B cell (primary cell): ENCODE measurements at places on chromosomes 12 and 14. TPM values are rescaled to one million over a fixed set of nuclear protein-coding genes. Genes with fewer than 3 reads are reported as not detected.
A peak's percentile ranks its signal among the peaks of the same experiment; 100 is the strongest.

GRCh38 chr12:114275086-114275485, 130.9 kb downstream of the TBX5 start:
- no peak overlapping the region for H3K4me3 ChIP-seq
- peaks cover 4% of the 10 kb centered on the region for H3K27me3 ChIP-seq

DNA sequence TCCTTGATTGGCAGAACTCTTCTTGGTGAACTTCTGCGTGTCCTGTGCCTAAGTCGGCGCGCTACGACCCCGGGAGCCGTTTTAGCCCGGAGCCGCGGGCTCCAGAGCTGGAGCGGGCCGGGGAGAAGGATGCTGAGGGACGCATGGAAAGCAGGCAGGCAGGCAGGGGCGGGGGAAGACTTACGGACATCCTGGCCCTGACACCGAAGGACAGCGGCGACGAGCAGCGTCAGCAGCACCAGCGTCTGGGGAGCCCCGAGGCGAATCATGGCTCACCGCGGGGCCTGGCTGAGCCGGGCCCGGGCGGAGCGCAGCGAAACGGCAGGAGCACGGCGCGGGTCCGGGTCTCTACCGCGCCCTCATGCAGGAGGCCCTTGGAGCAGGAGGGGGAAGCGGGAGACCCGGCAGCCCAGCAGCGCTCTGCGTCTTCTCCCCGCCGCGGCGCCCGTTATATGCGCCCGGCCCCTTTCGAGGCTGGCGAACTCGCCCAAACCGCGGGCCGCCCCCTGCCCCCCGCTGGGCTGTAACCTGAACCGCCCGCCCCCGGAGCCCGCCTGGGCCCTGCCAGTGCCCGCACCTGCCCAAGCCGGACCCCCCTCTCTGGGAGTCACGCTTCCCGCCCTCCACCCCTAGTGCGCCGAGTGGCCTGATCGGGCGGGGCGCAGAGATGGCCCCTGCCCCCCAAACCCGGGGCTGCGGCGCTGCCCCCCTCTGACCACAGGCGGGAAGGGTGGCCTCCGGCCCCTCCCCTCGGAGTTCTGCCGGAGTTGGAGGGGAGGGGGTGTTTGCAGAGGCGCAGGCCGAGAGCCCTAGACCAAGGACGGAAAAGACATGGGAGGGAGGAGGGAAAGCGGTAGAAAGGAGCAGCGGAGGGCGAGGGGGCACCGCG, at the start of gene COL2A1:
Gene COL2A1 (minus strand): TSS at position 424 of the 889 bp plus-strand sequence. CDS start 155 bp downstream, at position 269.
- no peak within 1 kb of the TSS for H3K27ac ChIP-seq
- no peaks in the 10 kb centered on the region for H3K36me3 ChIP-seq
- DNase-seq = peak; percentile 56
- peaks cover 53% of the 10 kb centered on the region for H3K4me1 ChIP-seq

DNA sequence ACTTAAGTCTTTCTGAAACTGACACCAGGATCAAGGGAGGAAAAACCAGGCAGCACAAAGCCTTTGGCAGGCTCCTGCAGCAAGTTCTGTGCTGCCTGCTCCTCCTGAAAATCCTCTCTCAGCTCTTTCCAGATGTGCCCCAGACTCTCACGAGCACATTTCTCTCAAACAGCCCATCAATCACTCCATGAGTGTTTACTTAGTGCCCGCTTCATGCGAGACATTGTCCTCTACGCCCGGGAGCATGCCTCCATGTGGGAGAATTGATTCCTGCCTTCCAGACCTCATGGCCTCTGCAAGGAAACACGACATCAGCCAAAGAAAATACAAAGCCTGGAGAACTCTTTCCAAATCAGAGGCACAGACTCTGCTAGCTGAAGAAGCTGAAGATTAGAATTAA, 46.5 kb upstream of the TSPAN11 start:
- no peak for DNase-seq
- no peaks in the 10 kb centered on the region for H3K27me3 ChIP-seq
- no peak overlapping the region for H3K27ac ChIP-seq
- no peaks in the 10 kb centered on the region for H3K36me3 ChIP-seq

DNA sequence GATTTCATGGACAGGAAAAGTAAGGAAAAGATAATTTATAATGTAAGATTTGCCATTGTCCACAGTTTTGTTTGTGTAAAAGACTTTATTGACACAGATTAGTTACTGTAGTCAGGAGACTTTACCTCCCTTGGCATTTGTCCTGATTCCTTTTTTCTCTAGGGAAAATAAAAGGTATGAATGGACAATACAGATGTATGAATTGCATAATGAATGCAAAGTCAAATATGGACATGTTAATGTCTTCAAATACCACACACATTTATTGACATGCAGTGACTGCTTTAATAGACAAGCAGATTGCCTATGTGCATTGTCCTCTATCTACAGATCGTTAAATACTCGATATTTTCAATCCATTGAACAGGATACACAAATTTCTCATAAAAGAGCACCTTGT, 999.7 kb upstream of the SEL1L start:
- no peaks in the 10 kb centered on the region for H3K27me3 ChIP-seq
- DNase-seq = no peak
- no peaks in the 10 kb centered on the region for H3K4me1 ChIP-seq
- H3K4me3 ChIP-seq = no peak overlapping the region

- H3K27me3 ChIP-seq = no peaks in the 10 kb centered on the region
- H3K36me3 ChIP-seq = no peaks in the 10 kb centered on the region
- H3K27ac ChIP-seq = no peak overlapping the region
- DNase-seq = peak; percentile 10
- no peak overlapping the region for H3K4me3 ChIP-seq
Observed at GRCh38 chr12:31362115-31362758, 36.3 kb upstream of the SINHCAF start.

- H3K4me1 ChIP-seq = no peaks in the 10 kb centered on the region
- no peaks in the 10 kb centered on the region for H3K27me3 ChIP-seq
- no peaks in the 10 kb centered on the region for H3K36me3 ChIP-seq
- no peak overlapping the region for H3K27ac ChIP-seq
- no peak overlapping the region for H3K4me3 ChIP-seq
Observed at GRCh38 chr12:132582582-132583410, 27.6 kb downstream of the LRCOL1 start.

DNA sequence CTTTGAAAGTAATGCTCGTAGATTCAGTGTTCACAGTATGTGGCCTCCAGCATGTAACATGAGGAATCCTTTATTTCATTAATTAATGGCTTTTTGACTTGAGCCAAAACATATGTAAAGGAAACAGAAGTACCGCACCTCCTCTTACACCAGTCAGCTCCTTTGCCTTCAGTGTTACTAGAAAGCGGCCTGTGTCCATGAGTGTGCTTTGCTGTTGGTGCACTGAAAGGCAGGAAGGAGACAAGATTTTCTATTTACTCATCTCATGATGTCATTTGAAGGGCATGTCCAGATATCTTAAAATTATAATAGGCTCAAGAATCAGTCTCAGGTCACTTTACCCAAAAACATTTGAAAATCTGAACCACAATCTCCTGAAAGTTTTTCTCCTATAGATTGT, 9.9 kb upstream of the CCT2 start:
- no peak overlapping the region for H3K27ac ChIP-seq
- no peaks in the 10 kb centered on the region for H3K27me3 ChIP-seq
- DNase-seq = no peak
- H3K4me3 ChIP-seq = no peak overlapping the region

GRCh38 chr14:51780741-51781140, 79.7 kb upstream of the GNG2 start:
- H3K27me3 ChIP-seq = peaks cover 21% of the 10 kb centered on the region
- DNase-seq = no peak
- H3K4me3 ChIP-seq = no peak overlapping the region
- H3K4me1 ChIP-seq = peaks cover 7% of the 10 kb centered on the region
- H3K27ac ChIP-seq = no peak overlapping the region

GRCh38 chr12:43293396-43293795, 258.6 kb downstream of the ADAMTS20 start:
- H3K4me3 ChIP-seq = no peak overlapping the region
- DNase-seq = no peak
- no peaks in the 10 kb centered on the region for H3K4me1 ChIP-seq
- no peaks in the 10 kb centered on the region for H3K27me3 ChIP-seq

GRCh38 chr12:27824126-27824842, 44.2 kb upstream of the MANSC4 start:
- peak; percentile 60 for DNase-seq
- H3K4me3 ChIP-seq = no peak overlapping the region
- H3K36me3 ChIP-seq = no peaks in the 10 kb centered on the region
- no peaks in the 10 kb centered on the region for H3K27me3 ChIP-seq

DNA sequence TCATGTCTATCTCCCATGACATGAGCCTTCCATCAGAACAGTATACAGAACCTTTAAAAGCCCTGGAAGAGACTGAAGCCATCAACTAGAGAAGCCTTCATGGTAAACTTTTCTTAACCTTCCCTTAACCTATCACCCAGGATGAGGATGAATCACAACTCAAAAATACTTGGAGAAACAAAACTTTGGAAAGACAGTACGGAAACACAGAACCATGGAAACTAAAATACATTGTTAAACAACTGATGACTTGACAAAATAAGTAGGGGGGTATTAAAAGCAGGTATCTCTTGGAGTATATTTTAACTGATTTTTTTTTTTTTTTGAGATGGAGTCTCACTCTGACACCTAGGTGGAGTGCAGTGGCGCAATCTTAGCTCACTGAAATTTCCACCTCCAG, 8.7 kb downstream of the TM7SF3 start:
- peaks cover 3% of the 10 kb centered on the region for H3K36me3 ChIP-seq
- no peaks in the 10 kb centered on the region for H3K27me3 ChIP-seq
- peaks cover 39% of the 10 kb centered on the region for H3K4me1 ChIP-seq
- H3K4me3 ChIP-seq = no peak overlapping the region

DNA sequence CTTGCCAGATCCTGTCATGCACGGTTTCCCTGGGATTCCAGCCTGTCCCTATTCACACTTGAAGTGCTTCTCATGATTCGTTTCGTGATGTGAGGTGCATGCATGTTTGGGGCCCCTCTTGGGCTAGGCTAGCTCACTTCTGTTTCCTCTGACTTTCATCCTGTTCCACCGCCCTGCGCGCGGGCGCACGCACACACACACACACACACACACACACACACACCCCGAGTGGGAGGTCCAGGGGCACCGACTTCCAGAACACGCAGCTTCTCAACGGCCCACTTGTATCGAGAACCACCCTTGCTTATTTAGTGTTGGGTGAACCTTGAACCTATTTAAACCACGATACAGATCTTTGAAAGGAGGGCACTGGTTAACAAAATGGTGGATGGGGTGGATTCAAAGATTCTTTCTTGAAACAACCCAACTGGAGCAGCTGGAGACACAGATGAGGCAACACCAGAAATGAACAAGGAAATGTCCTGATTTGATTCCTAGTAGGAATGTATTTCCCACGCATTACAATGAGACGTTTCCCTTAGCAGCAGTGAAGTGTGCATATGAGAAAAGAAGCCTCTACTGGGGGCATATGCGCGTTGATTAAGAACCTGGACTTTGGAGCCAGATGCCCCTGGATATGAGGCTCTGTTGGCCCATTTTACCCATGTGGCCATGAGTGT, 16.3 kb downstream of the ELK3 start:
- H3K4me1 ChIP-seq = peaks cover 92% of the 10 kb centered on the region
- H3K27me3 ChIP-seq = no peaks in the 10 kb centered on the region
- H3K4me3 ChIP-seq = no peak overlapping the region
- H3K27ac ChIP-seq = peak overlapping the region; percentile 38
- DNase-seq = peak; percentile 65
- no peaks in the 10 kb centered on the region for H3K36me3 ChIP-seq

DNA sequence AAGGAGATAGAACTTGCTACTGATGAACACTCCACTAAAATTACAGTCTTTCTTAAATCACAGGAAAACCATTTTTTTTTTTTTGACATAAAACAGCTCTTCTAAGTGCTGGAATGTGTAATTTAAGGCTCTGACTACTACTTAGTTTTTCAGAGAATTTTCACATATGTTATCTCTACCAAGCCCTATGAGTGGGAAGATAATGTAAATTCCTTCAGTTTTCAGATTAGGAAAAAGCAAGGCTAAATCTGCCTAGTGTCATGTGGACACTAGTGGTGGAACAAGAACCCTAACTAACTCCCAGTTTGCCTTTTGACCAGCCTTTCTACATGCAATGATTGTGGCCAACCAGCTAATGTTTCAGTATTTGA, 37.3 kb upstream of the CSRP2 start:
- peaks cover 3% of the 10 kb centered on the region for H3K4me1 ChIP-seq
- no peaks in the 10 kb centered on the region for H3K27me3 ChIP-seq
- no peak overlapping the region for H3K4me3 ChIP-seq
- no peak overlapping the region for H3K27ac ChIP-seq
- no peak for DNase-seq

GRCh38 chr12:124567673-124568373, 411 bp upstream of the NCOR2 start:
- peak overlapping the region; percentile 62 for H3K4me3 ChIP-seq
- no peaks in the 10 kb centered on the region for H3K27me3 ChIP-seq
- peak; percentile 86 for DNase-seq
- H3K4me1 ChIP-seq = peaks cover 43% of the 10 kb centered on the region
- H3K27ac ChIP-seq = peak overlapping the region; percentile 38

FAR2 gene
- polyA plus RNA-seq = 0.04 and 0.39 TPM in 2 replicates

SLC17A8 gene
- not detected in 2 replicates for polyA plus RNA-seq

ENDOU gene
- 0.03 and 0.14 TPM in 2 replicates for polyA plus RNA-seq

SSPN gene
- 8.1 and 18.3 TPM in 2 replicates for polyA plus RNA-seq

NEUROD4 gene
- not detected in 2 replicates for polyA plus RNA-seq
